ENCODE measurements at places on chromosomes 12 and 14. TPM values are rescaled to one million over a fixed set of nuclear protein-coding genes. Genes with fewer than 3 reads are reported as not detected.

- no peak for DNase-seq
Observed at GRCh38 chr12:118015944-118016343, 559 bp upstream of the RFC5 start.

GRCh38 chr12:65885312-65885711 lies 61.0 kb downstream of the HMGA2 start:
- DNase-seq, result no peak

The PTCSC3 gene
- not detected for total RNA-seq

DNA sequence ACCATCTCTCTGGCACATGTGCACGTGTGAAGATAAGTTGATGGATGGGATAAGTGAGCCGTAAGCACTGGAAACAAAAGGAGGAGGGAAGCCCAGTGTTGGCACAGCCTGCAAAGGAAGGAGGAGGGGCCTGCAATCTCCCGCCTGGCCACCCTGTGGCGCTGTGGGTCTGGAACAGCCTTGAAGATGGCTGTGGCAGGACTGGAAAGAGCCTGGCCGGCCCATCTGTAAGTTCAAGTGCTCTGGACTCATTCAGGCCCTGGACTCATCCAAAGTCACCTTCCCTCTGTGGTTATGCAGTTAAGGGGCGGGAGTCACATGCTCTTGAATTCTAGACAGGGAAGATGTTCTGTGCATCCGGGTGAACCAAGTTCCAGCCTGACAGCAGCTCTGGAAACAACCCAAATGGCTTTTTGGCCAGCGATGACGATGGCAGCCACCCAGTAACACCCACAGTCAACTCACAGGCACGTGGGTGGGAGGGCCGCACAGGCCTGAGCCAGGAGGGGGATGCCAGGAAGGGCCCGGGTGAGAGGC lies 50.4 kb downstream of the CHGA start:
- DNase-seq, result peak; percentile 33

DNA sequence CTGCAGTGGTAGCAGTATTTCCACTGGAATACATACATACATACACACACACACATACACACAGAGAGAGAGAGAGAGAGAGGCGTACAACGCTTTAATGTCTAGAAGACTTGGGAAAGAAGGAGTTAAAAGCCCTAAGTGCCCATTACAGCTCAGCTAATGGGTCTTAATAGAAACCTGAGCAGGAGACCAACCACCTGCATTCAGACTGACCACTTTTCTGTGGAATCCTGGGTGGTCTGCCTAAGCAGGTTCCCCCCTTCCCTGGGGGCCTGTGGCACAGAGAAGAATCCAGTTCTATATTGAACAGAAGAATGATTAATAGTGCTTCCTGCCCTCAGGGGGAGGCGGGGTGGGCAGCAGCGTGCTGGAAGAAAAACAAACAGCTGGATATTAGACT lies 312.4 kb upstream of the PRKD1 start:
- no peak for DNase-seq

Data from bronchial epithelial cell (primary cell).